Fibroblast of lung (primary cell): ENCODE measurements at places on chromosomes 1 and 21. TPM values are rescaled to one million over a fixed set of nuclear protein-coding genes. Genes with fewer than 3 reads are reported as not detected.

The SSR2 gene
- 304 and 455 TPM in 2 replicates for total RNA-seq

The PSEN2 gene
- total RNA-seq, result 22.9 and 41.8 TPM in 2 replicates

The PGBD5 gene
- 0.17 and 0.51 TPM in 2 replicates for total RNA-seq

The C1orf185 gene
- total RNA-seq, result not detected in 2 replicates

The OR2T11 gene
- not detected in 2 replicates for total RNA-seq

The PEAR1 gene
- total RNA-seq, result 2.3 and 2.6 TPM in 2 replicates

The NOS1AP gene
- under 0.01 and 0.17 TPM in 2 replicates for total RNA-seq

The IFNLR1 gene
- total RNA-seq, result under 0.01 TPM in 1 of 2 replicates, not detected in the other

The OR2L5 gene
- not detected in 2 replicates for total RNA-seq

The PRRC2C gene
- 31.8 and 50.4 TPM in 2 replicates for total RNA-seq

The DPT gene
- total RNA-seq, result 4.1 and 13.6 TPM in 2 replicates

The PPFIA4 gene
- total RNA-seq, result 4.3 and 4.6 TPM in 2 replicates

The CDC7 gene
- 3.1 and 3.6 TPM in 2 replicates for total RNA-seq

The PDZK1 gene
- 0.26 and 1.5 TPM in 2 replicates for total RNA-seq

The LCE1B gene
- total RNA-seq, result not detected in 2 replicates

The TPTE gene
- not detected in 2 replicates for total RNA-seq
